CD8-positive, alpha-beta T cell (primary cell): ENCODE measurements at places on chromosomes 7 and 10. TPM values are rescaled to one million over a fixed set of nuclear protein-coding genes. Genes with fewer than 3 reads are reported as not detected.

Gene LRCH4
- total RNA-seq, result 254 TPM

Gene SPDYE2B
- not detected for total RNA-seq

Gene RADIL
- not detected for total RNA-seq

Gene NRCAM
- 13.2 TPM for total RNA-seq

Gene TUBAL3
- not detected for total RNA-seq

Gene CTTNBP2
- total RNA-seq, result not detected

Gene INSYN2A
- not detected for total RNA-seq

Gene ANKRD1
- not detected for total RNA-seq

Gene GDF2
- total RNA-seq, result not detected

Gene ATOH7
- not detected for total RNA-seq

Gene PTPRN2
- 0.22 TPM for total RNA-seq

Gene NUTM2E
- not detected for total RNA-seq

Gene CISD1
- total RNA-seq, result 3.2 TPM

Gene RASSF4
- 0.31 TPM for total RNA-seq

Gene MLLT10
- total RNA-seq, result 41.0 TPM

Gene PCGF5
- 67.5 TPM for total RNA-seq

Gene BAMBI
- total RNA-seq, result 3.6 TPM

Gene UBTD1
- 0.58 TPM for total RNA-seq

DNA sequence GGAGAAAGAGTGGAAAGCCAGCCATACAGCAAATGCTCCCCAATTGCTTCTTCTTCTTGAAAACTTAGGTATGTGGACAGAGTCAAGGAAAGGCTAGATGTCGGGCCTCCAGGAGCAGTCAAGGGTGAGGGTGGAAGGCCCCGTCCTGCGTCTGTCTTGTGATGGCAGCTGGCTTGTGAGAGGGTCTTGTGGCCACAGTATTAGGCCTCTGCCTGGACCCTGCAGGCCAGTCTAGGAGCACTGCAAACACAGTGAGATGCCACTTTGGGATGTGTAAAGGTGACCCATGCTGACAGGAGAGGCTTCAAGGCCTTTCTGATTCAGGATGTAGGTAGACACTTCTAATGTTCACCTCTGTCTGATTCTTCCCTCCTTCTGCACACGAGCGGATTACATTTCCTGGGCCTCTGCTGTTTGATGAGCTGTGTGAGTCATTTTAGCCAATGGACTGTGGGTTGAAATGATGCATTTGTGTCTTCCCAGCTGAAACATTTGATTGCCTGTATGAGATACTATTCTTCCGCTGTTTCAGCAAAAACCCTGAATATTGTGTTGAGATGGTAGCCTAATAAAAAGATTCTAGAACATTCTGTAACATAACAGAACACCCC is 135.4 kb downstream of the EMX2 start:
- DNase-seq, result no peak

DNA sequence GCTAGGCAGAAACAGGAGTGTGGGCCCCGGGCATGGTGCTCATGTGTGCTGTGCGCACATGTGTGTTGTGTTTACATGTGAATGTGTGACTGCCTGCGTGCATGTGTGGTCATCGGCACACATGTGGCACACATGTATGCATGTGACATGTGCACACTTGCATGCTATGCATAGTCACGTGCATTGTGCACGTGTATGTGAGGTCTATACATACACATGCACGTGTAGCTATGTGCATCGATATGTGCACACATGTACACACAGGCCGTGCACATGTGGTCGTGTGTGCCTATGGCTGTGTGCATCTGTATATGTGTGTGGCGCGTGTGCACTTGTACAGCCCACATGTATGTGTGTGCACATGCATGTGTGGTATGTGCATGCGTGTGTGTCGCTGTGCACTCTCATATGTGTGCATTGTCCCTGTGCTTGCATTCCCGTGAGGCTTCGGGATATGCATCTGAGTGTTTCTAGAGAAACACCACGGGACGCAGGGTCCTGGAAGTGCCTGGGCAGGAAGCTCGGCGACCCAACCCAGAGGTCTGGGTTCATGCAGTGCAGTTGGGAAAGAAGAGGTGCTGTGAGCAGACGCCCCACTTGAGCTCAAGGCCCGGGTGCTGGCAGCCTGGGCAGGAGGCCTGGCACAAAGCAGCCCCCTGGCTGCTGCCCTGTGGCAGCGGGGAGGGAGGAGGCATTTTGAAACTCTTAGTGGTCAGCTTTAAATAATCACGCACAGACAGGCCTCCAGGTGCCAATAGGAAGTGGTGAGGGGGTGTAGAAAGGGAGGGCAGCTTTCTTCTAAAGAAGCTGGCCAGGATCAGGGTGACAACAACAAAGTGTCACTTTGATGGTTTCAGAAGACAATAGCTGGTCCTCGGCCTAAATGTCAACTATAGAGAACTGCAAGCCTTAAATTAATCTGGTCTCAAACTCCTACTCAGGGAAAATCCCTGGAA is 410.0 kb upstream of the MGMT start:
- DNase-seq, result no peak

DNA sequence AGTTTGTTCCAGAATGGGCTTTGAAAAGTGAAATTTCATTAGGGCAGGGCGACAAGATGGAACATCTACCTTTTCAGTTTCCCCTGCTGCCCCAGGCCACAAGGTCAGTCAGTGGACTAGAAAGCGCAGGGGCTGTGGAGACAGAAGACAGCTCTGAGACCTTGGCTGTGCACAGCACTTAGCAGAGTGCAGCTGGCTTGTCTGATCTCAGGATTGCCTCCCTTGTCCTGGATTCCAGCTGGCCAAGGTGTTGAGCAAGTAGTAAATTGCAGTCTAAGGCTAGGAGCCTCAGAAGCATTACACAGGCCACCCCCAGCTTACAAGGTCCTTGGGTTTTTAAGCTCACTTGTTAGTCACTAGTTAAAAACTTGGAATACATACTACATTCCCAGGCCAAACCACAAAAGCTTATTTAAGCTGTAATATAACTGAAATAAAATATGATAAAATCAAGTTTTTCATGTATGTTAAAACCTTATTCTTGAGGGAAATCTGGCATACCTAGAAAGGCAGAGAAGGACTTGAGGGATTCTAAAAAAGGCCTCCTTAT is 67.3 kb upstream of the NPY start:
- no peak for DNase-seq

GRCh38 chr7:20193873-20194272 is 23.3 kb downstream of the MACC1 start:
- DNase-seq, result no peak

DNA sequence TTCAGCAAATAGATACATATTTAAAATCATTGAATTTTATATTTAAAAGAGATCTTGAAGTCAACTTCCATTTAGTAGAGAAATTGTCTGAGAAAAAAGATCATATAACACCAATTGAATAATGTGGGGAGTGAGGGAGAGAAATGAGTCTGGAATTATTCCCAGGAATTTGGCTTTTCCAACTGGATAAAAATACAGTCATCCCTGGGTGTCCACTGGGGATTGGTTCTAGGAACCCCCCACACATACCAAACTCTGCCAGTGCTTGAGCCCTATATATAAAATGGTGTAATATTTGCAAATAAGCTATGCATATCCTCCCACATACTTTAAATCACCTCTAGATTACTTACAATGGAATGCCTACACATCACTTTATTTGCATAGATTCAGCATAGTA is 162.8 kb upstream of the SEMA3C start:
- DNase-seq, result no peak

- no peak for DNase-seq
These were observed 587.9 kb upstream of the GALNT17 start for GRCh38 chr7:70544016-70544415.

DNA sequence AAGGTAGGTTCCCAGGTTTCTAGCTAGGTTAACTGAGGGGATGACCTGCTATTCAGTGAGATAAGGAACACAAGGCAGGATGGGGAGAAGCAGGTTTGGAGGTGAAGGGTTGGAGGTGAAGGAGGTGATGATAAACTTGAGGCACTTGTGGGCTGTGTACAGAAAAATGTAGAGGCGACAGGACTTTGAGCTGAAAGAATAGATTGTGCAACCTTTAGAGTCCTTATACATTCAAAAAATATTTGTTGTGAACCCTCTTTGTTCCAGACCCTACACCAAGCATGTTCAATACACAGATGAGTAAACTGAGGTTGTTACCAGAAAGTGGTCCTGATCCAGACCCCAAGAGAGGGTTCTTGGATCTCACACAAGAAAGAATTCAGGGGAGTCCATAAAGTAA is 45.4 kb upstream of the LRGUK start:
- no peak for DNase-seq

- no peak for DNase-seq
These were observed 170.6 kb downstream of the LRRN3 start for GRCh38 chr7:111261496-111261895.

- no peak for DNase-seq
These were observed 35.6 kb upstream of the DGKB start for GRCh38 chr7:14938181-14938580.

GRCh38 chr10:104556831-104557230 is 84.3 kb upstream of the SORCS3 start:
- DNase-seq, result no peak

- DNase-seq, result no peak
These were observed 44.7 kb upstream of the PDGFA start for GRCh38 chr7:564176-564865.

GRCh38 chr10:34666008-34666704 is 148.9 kb downstream of the PARD3 start:
- no peak for DNase-seq

DNA sequence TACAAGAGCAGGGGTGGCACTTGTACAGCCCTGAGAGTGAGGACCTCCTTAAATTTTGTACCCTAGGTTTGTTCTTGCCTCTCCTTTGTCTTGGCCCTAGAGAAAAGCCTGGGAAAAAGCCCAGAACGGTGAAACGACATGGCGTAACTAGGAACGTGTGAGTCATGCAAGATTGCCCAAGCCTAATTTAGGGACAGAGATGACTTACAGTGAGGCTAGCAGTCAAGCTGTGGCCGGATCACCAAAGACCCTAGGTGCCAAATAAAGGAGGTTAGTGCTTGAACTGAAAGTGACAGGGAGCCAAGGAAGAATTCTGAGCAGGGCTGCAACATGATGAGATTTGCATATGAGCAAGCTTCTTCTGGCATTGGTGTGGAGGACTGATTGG is 25.1 kb downstream of the TBXAS1 start:
- DNase-seq, result no peak

DNA sequence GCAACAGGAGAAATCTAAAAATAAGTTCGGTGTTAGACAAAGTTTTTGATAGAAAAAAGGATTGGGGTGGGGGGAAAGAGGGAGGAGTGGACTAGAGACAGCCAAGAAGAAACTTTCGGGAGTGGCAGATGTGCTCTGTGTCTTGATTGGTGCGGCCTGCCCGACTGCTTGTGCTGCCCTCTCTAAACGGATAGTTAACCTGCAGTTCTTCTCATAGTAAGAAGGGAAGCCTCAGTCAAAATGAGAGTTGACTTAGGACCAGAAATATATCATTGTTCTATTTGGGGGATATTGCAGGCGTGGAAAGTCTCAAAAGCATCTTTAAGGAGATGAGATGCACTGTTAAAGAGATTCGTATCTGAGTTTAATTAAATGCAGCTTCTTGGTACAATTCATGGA is 39.3 kb downstream of the UBE3C start:
- DNase-seq, result no peak

- DNase-seq, result no peak
These were observed 497.6 kb upstream of the LRRN3 start for GRCh38 chr7:110593355-110593754.

GRCh38 chr7:20328027-20328426 is 2.7 kb upstream of the ITGB8 start:
- no peak for DNase-seq

- DNase-seq, result peak; percentile 64
These were observed 22.3 kb upstream of the C10orf95 start for GRCh38 chr10:102473445-102474331.

DNA sequence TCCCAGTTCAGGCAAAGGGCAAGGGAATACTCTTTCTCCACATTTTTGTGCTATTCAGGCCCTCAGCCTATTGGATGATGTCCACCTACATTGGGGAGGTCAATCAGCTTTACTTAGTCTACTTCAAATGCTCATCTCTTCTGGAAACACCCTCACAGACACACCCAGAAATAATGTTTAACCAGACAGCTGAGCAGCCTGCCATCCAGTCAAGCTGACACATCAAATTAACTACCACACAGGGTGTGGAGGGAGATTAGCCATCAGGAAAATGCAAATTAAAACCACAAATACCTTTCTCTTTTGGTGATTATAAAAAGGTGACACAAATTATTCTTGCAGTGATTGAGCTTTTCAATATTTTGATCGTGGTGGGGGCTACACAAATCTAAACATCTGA is 74.7 kb upstream of the FZD8 start:
- DNase-seq, result no peak

DNA sequence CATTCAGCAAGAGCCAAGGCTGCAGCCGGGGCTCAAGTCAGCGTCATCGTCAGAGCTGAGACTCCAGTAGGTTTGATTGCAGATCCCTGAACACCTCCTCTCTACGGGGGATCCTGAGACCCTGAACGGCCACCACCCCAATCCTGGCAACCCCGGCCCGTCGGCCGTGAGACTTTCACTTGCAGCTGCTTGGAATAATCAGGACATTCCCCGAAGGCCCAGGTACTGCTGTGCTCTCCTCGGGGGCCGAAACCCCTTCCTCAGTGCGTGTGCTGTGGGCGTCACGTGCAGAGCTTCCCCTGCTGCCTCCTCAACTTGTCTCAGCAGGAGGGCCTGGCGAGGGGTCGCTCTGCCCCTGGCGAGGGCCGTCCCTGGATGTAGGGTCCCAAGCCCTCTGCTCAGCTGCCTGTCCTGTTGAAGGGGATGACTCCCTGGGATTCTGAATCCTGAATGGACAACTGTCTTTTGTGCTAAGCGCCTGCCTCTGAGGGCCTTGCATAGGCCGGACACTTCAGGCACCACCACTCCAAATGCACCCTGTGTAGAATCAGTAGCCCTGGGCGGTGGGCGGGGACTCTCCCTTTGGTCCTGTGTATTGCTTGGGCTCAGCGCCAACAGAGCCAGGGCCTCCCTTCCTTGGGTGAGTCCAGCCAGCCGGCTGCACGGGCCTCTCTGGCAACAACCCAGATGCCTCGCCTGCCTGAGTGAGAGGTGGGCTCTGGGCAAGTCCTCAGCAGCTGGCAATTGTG is 63.8 kb upstream of the EBF3 start:
- DNase-seq, result no peak

GRCh38 chr10:104300736-104301292 is 31.8 kb downstream of the GSTO2 start:
- DNase-seq, result no peak

- DNase-seq, result no peak
These were observed 23.1 kb downstream of the SKIDA1 start for GRCh38 chr10:21502348-21502740.

GRCh38 chr7:133428876-133429275 is 176.0 kb downstream of the EXOC4 start:
- DNase-seq, result no peak

DNA sequence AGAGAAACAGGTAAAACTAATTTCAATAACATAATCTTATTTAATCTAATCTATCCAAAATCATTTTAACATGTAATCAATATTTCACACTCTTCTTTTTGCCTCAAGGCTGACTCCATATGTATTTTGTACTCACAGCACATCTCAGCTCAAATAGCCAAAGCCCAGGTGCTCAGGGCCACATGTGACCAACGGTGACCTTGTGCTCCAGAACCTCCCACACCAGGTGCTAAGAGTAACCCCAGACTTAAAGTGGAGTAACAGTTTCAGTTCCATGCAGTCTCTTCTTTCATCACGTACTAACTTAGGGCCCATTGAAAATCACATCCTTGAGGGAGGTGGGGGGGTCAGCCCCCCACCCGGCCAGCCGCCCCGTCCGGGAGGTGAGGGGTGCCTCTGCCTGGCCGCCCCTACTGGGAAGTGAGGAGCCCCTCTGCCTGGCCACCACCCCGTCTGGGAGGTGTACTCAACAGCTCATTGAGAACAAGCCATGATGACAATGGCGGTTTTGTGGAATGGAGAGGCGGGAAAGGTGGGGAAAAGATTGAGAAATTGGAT is 47.3 kb downstream of the NCAPG2 start:
- no peak for DNase-seq
